ENCODE measurements at places on chromosomes 13 and 19. TPM values are rescaled to one million over a fixed set of nuclear protein-coding genes. Genes with fewer than 3 reads are reported as not detected.
A peak's percentile ranks its signal among the peaks of the same experiment; 100 is the strongest.

DNA sequence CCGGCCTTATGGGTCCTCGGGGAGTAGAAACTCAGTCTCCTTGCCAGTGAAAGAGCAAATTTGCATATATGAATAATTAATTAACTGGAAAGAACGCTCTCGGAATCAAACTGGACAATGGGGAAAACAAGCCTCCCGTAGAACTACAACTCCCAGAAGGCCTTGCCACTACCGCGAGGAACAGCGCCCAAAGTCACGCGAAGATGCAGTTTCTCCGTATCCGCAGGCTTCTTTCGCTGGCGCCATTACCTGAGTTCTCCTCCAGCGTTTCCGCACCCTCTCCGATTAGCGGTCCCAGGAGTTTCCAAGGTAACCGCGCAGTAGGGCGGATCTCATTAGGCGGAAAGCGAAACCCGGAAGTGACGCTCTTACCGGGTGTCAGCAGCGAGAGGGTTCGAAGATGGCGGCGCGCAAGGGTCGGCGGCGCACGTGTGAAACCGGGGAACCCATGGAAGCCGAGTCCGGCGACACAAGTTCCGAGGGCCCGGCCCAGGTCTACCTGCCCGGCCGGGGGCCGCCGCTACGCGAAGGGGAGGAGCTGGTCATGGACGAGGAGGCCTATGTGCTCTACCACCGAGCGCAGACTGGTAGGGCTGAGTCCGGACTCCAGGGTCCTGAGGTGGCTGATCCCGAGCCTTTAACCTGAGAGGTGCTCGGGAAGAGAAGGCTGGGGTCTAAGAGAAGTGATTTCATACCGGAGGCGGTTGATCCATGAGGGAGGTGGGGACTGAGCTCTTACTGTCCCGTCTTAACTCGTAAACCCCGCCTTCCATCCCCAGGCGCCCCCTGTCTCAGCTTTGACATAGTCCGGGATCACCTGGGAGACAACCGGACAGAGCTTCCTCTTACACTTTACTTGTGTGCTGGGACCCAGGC is at the start of gene GRWD1:
GRWD1 (plus strand) TSS at position 378 of the 876 bp plus-strand sequence; CDS start at position 401, 23 bp downstream.
- peak; percentile 93 for DNase-seq

Gene ZIM2
- not detected for total RNA-seq

GRCh38 chr13:38543561-38543960 is 143.3 kb upstream of the FREM2 start:
- DNase-seq: no peak

Gene ANGPTL4
- 24.6 TPM for total RNA-seq

DNA sequence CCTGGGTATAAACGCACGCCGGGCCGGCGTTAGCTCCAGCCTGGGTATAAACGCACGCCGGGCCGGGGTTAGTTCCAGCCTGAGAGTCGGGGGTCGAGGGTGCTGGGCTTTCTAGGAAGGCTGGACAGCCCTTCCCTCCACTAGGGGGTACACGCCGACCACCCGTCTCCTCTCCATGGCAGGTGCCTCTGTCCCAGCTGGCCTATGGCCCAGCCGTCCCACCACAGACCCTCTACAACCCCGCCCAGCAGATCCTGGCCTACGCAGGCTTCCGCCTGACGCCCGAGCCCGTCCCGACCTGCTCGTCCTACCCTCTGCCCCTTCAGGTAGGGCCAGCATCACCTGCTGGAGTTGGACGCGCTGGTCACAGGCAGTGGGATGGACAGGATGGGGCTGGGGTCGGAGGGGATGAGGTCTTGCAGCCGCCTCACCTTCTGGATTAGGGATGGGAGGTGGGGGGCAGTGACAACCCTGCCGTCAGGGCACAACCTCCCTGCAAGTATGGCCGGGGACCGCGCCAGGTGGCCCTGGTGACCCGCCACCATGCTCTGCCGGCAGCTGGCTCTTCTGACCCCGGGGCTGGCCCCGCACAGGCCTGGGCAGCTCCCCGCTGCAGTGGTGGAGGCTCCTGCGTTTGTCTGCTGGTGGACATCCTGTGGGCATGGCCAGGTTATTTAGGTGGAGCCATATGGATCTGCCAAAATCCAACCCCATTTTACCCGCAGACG is 45.8 kb downstream of the TMEM255B start:
- peak; percentile 60 for DNase-seq

GRCh38 chr13:73751290-73751689 is 382.9 kb downstream of the KLF12 start:
- no peak for DNase-seq

- DNase-seq: no peak
Observed at GRCh38 chr19:39937094-39937720, 2.8 kb upstream of the FCGBP start.
